ENCODE measurements at places on chromosomes 13 and 19. TPM values are rescaled to one million over a fixed set of nuclear protein-coding genes. Genes with fewer than 3 reads are reported as not detected.

DNA sequence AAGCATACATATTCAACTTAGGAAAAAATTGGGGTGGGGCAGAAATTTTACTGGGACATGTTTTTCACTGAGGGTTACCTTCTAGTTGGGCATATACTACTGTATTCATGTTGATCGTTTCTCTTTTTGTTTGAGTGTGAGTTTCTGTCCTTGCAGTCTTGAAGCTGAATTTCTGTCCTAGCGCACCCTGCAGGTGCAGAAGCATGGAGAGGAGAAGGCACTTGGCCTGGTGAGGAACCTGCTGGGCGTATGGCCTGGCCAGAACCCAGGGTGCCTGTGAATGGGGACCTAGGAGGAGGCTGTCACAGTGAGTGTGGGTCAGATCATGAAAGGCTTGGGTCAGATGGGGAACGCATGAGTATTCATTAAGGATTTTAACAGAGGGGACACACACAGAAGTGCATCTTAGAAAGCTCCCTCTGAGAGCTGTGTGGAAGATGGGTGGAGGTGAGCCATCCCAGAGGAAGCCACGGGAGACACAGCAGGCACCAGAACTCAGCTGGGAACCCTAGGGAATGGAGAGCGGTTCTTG is 36.8 kb downstream of the SERP2 start:
- DNase-seq, result no peak

DNA sequence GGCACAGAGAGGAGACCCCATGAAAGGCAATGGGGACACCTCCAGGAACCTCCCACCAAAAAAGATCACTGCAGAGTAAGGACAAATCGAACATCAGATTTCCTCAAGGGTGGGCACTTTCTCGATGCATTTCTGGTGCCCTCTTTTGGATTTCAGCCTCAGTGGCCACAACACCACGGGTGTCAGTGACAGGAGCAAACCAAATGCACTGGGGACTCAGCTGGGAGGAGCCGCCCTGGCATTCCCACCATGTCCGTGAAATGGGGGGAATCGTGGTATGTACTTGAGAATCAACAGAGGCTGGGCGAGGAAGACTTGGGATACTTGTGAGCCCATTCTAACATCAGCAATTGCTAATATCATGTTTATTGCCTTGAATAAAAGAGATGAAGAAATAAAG is 16.3 kb downstream of the FAM187B start:
- DNase-seq, result no peak

GRCh38 chr19:13350072-13350471 is 156.2 kb downstream of the CACNA1A start:
- no peak for DNase-seq

DNA sequence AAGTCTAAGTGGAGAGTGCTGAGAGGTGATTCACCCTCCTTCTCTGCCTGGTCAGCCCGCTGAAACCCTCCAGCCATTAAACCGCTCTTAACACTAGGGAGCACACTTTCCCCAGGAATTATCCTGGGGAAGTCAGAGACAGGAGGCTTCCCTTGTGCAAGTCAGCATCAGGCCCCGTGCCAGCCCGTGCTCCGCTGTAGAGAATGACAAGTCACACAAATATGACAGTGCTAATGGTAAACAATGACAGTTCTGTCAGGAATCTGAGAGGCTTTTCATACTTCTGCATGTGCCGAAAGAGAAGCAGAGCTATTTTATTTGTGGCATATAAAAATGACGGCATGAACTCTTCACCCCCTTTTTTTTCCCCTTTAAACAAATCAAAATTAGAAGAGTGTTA is 816.9 kb upstream of the SLC10A2 start:
- peak; percentile 78 for DNase-seq

DNA sequence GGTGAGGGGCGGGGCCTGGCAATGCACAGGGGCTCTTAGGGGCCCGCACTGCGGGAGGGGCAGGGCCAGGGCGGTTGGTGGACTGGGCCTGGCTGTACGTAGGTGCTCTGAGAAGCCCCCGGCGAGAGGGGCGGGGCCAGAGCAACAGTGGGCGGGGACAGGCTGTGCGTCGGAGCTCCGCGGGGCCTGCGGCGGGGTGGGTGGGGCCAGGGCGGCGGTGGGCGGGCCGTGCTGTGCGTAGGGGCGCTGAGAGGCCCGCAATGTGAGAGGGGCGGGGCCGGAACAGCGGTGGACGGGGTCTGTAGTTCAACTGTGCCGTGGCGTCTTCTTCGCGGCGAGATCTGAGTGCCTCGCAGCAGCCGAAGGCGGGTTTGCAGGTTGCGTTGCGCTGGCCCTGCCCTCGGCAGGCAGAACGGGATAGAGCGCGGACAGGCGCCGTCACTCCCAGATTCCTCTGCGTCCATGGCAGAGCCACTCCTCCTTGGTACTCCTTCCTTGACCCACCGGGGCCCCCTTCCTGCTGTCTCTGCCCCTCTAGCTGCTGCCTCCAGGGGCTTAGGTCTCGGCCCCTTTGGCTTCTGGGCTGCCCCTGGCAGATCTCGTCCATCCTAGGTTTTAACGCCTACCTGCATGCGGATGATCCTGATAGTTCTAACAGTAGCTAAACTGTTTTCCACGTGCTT is 33.2 kb downstream of the CCNE1 start:
- DNase-seq, result peak; percentile 91

DNA sequence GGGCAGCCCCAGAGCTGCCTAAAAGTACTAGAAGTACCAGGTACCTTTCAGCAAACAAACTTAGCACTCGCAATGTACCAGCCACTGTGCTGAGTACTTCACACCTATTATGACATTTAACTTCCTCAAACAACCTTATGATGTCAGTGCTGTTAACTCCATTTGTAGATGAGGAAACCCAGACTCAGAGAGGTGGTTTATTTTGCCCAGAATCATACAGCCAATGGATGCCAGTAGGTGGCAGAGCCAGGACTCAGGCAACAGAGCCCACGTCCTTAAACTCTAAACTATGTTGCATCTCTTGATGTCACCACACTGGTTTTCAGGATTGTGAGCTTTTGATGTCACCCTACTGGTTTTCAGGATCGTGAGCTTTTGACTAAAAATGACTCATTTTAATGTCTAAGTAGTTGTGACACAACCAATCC is 78.9 kb downstream of the FLT1 start:
- no peak for DNase-seq

DNA sequence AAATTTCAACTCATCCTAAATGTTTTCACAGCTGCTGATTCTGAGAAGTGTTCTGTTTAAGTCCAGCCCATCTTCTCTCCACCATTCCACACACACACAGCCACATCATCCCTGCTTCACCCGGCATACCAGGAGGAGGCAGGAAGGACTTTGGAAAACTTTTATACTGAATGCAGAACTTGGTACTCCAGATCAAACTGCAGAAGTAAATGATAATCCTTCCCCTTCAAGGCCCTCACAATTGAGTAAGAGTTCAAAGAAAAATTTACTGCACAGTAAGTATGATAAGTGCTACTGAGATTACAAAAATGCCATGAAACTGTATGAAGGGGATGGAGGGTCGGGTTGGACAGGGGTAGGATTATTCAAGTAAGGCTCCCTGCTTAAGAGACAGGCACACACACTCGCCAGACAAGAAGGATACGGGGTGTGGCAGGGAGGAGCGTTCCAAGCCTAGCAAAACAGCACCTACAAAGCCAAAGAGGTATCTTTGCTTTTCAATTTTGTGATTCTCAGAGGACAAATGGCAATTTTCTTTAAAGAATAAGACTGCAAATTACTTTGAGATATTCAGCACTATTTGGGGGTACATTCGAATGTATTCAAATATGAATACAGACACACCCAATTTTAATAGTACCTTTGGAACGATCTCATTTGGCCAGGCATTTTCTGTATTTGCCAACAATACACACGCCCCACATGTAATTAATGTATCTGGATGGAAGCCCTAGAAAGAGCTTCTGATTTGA is 2.5 kb downstream of the USP12 start:
- DNase-seq, result no peak

DNA sequence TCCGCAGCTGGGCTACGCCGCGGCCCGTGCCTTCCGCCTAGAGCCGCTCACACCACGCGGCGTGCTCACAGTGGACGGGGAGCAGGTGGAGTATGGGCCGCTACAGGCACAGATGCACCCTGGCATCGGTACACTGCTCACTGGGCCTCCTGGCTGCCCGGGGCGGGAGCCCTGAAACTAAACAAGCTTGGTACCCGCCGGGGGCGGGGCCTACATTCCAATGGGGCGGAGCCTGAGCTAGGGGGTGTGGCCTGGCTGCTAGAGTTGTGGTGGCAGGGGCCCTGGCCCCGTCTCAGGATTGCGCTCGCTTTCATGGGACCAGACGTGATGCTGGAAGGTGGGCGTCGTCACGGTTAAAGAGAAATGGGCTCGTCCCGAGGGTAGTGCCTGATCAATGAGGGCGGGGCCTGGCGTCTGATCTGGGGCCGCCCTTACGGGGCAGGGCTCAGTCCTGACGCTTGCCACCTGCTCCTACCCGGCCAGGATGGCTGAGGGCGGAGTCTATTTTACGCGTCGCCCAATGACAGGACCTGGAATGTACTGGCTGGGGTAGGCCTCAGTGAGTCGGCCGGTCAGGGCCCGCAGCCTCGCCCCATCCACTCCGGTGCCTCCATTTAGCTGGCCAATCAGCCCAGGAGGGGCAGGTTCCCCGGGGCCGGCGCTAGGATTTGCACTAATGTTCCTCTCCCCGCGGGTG is 7.4 kb downstream of the DBP start:
- DNase-seq, result no peak

GRCh38 chr19:28332351-28332750 is 880.6 kb downstream of the UQCRFS1 start:
- DNase-seq, result no peak

DNA sequence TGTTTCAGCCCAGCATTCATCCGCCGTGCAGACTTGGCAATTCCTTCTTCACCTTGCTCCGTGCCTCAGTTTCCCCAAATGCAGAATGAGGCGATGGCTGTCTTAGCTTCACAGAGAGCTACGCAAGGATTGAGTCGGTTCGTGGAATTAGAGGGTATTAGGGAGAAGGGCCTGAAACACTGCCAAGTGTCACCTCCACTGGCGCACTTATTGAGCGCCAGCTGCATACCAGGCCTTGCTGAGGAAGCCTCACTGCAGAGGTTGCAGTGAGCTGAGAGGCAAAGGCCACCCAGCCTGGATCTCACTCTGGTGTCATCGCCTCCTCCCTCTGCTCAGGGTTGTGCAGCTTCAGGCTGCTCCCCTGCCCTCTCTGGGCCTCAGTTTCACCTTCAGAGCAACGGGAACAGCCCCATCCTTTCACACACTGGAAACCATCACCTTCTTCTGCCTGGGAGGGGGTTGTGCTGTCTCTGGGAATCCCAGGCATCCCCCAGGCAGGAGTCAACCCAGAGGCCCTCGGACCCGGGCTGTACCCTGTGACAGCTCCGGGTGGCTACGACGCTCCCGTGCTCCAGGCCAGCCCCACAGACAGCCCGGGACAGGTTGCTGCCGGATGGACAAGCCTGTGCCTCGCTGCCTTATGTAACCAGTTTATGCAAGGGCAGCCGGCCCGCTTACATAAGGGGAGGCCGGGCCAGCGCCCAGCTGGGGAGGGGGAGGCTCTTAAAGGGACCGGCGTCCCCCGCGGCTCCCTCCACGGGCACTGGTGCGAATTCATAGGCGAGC is 31.9 kb downstream of the NFIC start:
- no peak for DNase-seq

DNA sequence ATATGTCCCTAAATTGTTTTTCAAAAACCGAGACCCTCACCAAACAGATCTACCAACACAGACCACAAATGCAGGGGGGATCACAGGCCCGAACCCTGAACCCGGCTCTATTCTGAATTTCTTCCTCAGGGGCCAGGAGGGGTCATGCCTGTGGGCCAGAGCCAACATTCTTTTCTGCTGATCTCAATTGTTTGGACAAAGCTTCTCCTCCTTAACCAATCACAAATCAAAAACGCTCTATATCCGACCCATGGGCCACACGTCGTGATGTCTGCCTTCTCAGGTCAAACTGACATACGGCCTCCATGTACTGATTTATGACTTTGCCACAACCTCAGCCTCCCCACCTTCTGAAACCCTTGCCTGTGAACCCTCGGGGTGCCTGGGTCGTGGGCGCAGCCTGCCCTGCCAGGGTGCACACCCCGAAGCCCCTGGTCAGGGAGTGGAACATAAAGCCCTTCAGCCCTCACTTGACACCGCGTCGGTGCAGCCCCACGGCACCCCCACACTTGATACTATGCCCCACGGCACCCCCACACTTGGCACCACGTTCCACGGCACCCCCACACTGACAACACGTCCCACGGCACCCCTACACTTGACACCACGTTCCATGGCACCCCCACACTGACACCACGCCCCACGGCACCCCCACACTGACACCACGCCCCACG is 58.4 kb upstream of the C13orf46 start:
- peak; percentile 23 for DNase-seq

- DNase-seq, result no peak
Measured at GRCh38 chr13:39468306-39468705, 134.7 kb downstream of the LHFPL6 start.

DNA sequence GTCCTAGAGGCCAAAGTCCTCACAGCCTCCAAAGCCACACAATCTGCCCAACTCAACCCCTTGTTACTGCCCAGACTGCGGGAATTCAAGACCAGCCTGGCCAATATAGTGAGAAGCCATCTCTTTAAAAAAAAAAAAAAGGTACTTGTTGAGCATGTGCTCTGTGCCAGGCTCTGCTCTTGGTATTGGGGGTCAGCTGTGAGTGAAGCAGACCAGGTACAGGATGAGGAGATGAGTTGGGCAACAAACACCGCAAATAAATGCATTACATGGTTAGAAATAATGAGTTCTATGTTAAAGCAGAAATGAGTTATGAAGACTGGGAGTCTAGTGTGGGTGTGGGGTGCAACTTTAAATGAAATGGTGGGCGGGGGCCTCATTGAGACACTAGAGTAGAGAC is 9.9 kb downstream of the GRIK5 start:
- DNase-seq, result no peak

DNA sequence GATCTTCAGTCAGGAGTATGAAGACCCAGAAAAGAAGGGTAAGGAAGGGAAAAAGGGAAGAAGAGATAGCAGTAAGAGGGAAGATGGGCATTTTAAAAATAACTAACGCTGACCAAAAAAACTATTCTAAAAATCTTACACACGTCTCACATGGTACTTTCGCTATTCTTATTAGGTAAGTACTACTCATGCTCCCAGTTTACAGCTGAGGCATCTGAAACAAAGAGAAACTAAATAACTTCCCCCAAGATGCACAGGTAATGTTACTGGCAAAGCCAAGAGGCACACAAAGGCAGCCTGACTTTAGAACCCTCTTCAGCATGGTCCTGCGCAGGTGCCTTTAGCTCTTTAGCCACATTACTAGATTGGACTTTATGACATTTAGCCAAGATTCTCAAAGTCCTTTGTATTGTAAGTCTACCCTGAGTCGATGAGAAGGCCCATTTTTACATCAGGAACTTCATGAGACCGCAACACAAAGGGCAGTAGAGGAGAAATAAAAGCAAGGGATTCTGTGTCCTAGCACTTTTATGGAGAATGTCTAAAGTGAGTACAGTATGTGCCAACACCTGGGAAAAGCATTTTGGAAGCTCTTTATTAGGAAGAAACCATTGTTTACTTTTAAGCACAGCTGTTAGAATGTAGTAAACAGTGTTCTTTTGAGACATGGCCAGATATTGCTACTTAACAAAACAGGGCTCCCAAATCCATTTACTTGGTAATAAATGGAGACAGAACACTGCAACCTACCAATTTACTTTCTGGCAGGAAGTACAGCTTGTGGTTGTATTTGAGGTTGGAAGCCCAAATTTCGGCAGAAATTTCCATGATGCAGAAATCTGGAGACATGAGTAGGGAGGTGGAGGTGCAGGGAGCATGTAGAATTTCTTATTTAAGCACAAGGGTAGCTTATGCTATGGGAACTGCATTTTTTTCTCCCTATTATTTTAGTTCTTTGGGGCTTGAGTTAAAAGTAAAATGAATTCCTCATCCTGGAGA is 250.7 kb downstream of the KCTD12 start:
- no peak for DNase-seq

ZNF274 gene
- 22.7 TPM for total RNA-seq

LAIR2 gene
- not detected for total RNA-seq

SLC17A7 gene
- total RNA-seq, result 0.84 TPM

SIGLEC7 gene
- not detected for total RNA-seq

KLF12 gene
- total RNA-seq, result 7.4 TPM

All from RPMI7951 (cell line).